Progenitor cell of endocrine pancreas (in vitro differentiated cells): ENCODE measurements at places on chromosomes 5 and 9.
A peak's percentile ranks its signal among the peaks of the same experiment; 100 is the strongest.

- DNase-seq, result no peak
These were observed 16.9 kb downstream of the CARD19 start for GRCh38 chr9:93112864-93113389.

DNA sequence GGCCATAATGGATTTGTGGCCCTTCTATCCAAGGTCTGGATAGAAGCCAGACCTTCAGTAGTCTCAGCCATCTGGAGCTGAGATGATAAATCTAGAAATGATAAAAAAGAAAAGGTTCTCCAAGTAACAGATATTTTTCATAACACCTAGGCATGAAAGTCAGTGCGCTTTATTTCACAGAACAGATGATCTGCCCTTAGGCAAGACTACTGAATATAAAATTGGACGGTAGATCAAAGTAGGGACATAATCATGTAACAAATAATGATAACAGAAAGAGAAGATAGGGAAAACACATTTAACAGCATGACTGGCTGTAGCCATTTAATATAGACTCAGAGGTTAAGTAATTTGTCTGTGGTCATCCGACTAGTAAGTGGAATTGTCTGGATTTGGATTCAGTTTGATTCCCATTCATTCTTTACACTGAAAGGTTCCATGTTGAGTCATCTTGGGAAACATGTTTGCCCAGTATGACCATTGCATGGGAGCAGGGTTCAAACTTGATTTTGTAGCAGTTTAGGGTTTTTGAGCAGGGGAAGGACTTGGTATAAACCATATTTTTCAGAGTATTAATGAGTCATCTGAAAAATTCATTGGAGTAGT lies 4.1 kb upstream of the CAVIN4 start:
- DNase-seq, result no peak

GRCh38 chr5:54440456-54440893 lies 15.0 kb upstream of the HSPB3 start:
- no peak for DNase-seq

DNA sequence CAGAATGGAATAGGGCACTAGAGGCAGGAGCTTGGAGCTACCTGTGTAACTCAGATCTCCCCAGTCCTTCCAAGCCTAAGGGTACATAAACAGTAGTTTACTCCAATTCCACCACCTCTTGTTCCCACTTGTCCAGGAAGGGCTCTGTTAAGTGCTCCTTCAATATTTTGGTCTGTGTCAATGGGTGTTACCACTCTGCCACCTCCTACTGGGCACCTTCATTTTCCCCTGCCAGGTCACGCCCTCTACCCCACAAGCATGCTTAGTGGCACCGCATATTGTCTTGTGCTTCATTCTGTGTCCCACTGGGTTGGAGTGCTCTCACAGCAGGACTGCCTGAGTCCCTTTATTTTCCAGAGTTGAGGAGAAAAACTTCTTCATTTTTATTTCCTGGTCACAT lies 459.8 kb downstream of the ARHGEF28 start:
- no peak for DNase-seq

GRCh38 chr5:143695244-143695864 lies 116.6 kb upstream of the HMHB1 start:
- DNase-seq, result no peak

DNA sequence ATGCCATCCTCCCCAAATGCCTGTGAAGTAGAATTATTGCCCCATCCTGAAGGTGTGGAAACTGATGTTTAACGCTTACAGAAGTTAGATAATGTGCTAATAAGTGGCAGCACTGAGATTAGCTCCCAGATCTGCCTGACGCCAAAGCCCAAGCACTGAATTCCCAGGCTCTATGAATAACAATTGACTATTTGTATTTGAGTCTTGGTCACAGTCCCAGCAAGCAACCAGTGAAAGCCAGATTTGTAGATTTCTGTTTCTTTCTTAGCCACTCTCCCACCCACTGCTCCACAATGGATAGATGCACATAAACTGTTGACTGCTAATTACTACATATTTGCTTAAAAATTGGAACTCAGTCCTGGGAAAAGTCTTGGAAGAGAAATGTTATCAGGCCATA lies 34.4 kb downstream of the FAM240B start:
- no peak for DNase-seq

DNA sequence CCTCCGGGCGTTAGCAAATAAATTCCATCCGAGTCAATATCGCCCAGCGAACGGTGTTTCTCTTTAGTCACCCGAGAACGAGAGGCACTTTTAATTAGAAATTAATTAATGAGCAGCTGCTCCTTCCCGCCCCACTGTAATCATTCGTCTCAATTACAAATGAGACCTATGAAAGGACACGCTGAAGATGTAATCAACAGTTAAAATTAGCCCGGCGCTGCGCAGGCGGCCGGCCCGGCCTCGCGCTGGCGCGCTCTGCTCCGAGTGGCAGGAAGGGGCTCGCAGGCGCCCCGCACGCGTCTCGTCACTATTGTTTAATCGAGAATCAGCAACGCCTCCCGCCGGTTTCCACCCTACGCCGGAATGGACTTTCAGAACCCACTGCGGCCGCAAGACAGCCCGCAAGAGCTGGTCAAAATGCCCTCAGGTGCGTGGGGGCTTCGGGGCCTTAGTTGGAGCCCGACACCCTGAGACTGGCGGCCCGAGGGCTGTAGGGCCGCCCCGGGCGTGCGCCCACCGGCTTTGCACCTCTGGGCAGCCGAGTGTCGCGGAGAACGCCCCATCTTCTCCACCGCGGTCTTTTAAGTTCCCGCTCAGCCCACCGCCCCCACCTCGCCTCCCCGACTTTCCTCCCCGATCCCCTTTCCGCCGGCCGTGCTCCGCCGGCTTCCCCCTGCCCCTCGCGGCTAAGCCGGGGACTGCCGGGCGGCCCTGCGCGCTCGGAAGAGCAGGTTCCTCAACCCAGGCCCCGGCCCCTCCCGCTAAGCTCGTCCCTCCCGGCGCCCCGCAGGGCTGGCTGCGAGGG lies 597 bp upstream of the IRX4 start:
- DNase-seq, result peak; percentile 43

DNA sequence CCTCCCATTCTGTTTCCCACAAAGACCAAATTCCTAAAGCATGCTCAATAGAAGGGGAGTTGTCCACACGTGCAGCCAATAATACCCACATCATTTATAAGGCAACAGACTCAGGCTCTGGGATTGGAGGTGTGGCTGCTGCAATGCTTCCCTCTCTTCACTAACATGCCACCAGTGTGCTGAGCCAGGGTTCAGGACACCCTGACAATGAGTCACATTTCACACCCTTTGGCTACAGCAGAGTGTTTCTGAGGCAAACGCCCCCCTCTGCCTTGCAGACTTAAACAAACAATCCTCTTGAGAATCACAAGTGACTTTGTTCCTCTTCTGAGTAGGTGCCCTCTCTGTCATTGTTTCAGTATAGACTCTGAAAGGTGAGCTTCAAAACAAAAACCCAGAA lies 189.3 kb upstream of the TLE4 start:
- no peak for DNase-seq

DNA sequence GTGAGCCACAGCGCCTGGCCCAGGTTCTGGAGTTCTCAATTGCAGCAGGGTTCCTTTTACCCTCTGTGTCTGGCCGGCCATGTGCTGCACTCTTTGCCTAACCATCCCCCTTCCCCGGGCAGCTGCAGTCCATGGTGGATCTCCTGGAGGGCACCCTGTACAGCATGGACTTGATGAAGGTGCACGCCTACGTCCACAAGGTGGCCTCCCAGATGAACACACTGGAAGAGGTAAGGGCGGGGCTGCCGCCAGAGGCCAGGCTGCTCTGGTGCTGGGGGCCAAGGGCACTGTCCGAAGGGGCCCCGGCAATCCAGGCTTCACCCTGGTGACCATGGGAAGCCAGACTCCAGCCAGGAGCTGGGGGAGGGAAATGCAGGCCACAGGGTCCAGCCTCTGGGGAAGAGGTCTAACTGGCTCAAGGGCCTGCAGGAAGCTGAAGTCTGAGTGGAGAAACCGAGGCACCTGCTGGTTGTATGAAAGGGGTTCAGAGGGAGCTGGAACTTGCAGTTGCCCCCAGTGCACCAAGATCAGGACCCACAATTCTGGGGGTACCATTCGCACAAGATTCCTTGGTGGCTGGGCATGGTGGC lies 18.1 kb downstream of the OLFML2A start:
- DNase-seq, result no peak

GRCh38 chr9:69603656-69604055 lies 68.5 kb downstream of the APBA1 start:
- no peak for DNase-seq

DNA sequence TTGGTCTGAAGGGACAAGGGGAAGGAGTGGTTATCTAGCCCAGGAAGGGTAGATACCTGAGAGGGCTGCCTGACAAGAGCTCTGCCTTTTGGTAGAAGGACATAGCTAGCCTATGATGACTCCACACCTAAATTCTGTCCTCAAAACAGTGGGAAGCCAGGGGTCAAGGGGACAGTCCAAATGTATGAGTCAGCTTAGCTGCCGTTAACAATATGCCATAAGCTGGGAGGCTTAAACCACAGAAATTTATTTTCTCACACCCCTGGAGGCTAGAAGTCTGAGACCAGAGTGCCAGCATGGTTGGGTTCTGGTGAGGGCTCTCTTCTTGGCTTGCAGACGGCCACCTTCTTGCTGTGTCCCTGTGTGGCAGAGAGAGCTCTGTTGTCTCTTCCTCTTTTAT lies 306.4 kb downstream of the NTRK2 start:
- DNase-seq, result no peak

- no peak for DNase-seq
These were observed 106.4 kb upstream of the GPR151 start for GRCh38 chr5:146622391-146622790.

DNA sequence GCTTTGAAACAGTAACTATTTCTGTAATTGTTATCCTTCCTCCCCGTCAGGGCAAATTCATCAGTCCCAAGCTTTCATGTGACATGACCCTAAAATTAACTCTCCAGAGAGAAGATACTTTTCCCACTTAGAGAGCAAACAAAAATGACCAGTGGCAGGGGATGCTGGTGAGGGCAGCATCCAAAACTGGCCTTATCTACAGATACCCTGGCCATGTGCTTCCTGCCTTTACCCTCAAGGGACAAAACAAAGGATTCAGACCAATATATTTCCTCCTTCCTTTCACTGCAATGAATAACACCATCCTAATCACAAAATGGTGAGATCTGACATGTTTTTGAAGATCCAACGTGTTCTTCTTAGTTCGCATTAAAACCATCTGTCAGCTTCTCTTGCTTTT lies 267.2 kb downstream of the MAN2A1 start:
- DNase-seq, result no peak

GRCh38 chr9:35599763-35600604 lies 5.1 kb upstream of the TESK1 start:
- no peak for DNase-seq

DNA sequence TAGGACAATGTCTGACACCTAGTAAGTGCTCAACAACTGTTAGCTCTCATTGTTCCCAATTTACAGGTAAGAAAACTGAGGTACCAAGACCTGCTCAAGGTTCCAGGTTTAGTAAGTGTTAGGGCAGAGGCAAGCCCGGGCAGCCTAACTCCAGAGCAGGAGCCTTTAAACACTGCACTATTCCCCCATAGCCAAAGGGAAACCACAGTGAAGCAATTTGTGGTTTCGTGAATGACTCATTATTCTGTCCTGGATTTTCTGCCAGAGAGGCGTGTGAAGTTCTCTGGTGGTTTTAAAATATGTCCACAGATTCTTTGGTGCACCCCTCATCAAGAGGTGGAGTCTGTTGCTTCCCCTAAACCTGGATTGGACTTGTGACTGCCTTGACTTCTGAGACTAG lies 1.0 kb upstream of the MCC start:
- no peak for DNase-seq

GRCh38 chr5:8050616-8051175 lies 181.7 kb downstream of the MTRR start:
- no peak for DNase-seq

DNA sequence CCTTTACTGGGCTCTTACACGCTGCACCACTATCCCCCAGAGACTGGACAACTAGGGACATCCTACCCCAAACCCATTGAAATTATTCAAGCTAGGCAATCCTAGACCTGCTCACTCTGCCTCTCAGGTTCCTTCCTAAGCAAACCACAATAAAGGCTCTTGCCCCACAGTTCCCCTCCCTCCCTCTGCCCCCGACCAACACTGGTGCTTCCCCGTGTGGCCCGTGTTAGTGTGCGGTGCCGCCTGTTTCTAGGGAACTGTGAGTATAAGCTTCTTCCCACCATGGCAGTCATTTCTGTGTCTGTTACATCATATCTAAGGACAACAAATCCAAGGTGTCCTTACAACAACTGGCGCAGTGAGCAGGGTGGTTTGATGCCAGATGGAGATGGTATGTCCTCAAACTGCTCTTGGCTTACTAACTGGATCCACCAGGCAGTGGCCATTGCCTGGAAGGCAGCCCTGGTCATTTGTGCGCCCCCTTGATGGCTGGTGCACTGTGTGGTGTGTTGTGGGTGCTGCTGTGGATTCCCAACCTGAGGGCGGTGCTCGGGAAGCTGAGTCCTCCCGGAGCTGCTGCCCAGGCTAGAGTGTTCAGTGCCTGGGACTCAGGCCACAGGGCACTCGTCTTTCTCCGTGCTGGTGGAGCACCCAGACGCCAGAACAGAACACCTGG lies 8.4 kb upstream of the MXD3 start:
- no peak for DNase-seq

DNA sequence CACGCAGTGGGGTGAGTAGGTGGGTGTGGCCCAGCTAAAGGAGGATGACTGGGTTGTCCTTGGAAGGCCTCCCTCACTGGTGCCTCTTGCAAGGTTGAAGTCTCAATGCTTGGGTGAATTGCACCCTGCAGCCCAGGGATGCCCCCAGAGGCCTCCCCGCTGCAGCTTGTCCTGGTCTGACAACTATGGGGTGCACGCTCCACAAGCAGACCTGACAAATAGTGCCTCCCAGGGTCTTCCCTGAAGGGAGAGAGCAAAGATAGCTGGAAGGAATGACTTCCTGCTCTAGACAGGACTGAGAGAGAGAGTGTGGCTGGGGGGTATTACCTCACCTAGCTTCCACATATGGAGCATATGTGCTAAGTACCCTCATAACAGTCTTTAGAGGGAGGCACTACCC lies 1.7 kb downstream of the PSD2 start:
- no peak for DNase-seq

DNA sequence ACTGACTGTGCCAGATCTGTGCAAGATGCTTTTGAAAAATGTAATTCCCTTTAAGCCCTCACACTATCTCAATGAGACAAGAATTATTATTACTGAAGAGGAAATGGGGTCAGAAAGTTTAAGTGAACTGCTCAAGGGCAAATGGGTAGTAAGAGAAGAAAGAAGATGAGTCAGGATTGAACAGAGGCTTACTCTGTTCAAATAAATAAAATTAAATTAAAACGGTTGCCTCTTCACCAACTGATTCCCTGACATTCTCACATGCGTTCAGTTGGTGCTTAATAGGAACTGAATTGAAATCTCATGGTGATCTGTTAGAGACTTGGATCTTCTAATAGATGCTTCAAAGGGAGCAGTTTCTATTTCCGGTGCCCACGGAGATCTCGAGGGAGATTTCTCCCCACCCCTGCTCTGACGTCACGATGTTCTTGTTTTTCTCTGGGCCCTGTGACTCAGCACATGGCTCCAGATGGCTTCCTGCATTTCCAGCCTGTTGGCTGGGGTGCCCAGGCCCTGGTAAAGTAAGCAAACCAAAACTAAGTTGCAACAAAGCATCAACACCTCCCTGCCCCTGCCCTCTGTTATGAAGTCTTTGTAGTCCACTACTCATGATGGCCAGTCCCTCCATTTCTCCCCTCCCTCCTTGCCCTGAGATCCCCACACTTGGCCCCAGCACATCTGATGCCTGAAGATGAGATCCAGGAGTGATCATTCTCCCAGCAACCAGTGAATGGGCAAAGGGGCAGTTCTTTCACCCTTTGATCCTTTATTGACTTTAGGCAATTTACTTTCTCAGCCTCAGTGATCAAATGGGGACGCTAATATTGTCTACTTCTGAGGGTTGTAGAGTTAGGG lies 106.1 kb upstream of the CPEB4 start:
- no peak for DNase-seq
